Left cardiac atrium (tissue), 4 donors: ENCODE measurements at places on chromosomes 16 and 17. TPM values are rescaled to one million over a fixed set of nuclear protein-coding genes. Genes with fewer than 3 reads are reported as not detected.
A peak's percentile ranks its signal among the peaks of the same experiment; 100 is the strongest.

MRPL58 gene
- total RNA-seq, result 46.7 TPM

PRSS27 gene
- total RNA-seq, result 0.65 TPM

GRCh38 chr16:71296584-71297340 lies 7.6 kb upstream of the CMTR2 start:
- DNase-seq, result no peak

ABCC12 gene
- total RNA-seq, result not detected

ZDHHC7 gene
- total RNA-seq, result 33.2 TPM

- DNase-seq, result no peak
Observed at GRCh38 chr16:85127379-85127723, 15.1 kb upstream of the CIBAR2 start.

GRCh38 chr17:32596628-32597027 lies 109.8 kb downstream of the CDK5R1 start:
- no peak for DNase-seq

- DNase-seq, result peak; percentile 73
Observed at GRCh38 chr17:75908201-75908600, 3.5 kb upstream of the MRPL38 start.

GRCh38 chr17:82031885-82032627 lies 578 bp downstream of the RAC3 start:
- DNase-seq, result no peak

GRCh38 chr17:57187391-57187790 lies 68.9 kb upstream of the MSI2 start:
- no peak for DNase-seq

DNA sequence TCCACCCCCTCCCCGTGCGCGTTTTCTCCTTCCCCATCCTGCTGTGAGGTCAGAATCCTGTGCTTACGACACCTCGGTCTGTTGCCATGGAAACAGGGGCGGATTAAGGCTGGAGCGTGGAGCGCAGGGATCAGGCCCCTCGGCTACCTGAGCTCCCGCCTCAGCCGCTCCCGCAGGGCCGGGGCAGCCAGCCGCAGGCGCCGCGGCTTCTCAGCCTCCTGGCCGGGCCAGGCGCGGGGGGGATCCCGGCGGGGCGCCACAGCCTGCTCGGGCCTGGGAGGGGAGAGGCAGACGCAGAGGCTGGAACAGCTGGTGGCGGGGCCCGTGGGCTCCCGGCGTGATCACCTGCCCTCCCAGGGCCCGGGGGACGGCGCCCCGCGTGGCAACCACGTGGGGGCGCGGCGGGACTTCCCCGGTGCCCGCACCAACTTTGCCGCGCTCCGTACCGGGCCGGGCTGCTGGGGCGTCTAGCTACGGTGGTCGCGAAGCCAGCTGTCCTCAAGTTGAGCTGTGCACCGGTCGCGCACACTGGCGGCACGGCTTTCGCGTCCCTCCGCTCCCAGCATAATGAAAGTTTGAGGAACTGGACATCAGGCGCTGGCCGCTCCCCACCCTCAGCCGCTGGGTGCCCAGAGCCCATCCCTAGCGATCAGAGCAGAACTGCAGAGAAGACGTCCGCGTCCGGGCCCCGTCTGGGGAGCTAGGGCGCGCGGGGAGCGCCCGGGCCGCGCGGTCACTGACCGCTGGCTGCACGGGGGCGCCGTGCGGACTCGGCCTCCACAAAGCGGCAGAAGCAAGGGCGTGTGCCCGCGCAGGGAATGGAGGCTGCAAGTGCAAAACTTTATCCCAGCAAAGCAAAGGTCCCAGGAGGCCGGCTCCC lies 1.2 kb downstream of the RTN4RL1 start:
- peak; percentile 75 for DNase-seq

DNA sequence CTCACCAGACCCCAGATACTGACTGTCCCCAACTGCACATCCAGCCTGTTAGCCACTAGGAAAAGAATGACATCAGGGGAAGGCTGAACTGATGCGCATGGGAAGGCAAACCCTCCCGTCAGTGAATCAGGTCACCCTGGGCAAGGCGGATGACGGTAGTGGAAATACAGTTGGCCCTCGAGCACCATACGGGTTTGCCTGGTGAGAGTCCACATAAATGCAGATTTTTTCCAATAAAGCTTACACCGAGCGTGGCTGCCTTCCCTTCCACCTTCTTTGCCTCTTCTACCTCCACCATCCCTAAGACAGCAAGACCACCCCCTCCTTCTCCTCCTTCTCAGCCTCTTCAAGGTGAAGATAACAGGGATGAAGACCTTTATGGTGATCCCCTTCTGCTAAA lies 236.1 kb upstream of the TNRC6C start:
- DNase-seq, result no peak

- DNase-seq, result no peak
Observed at GRCh38 chr17:1621273-1621954, 7.2 kb downstream of the SLC43A2 start.

GRCh38 chr16:68834550-68834949 lies 8.8 kb upstream of the TANGO6 start:
- no peak for DNase-seq

DNA sequence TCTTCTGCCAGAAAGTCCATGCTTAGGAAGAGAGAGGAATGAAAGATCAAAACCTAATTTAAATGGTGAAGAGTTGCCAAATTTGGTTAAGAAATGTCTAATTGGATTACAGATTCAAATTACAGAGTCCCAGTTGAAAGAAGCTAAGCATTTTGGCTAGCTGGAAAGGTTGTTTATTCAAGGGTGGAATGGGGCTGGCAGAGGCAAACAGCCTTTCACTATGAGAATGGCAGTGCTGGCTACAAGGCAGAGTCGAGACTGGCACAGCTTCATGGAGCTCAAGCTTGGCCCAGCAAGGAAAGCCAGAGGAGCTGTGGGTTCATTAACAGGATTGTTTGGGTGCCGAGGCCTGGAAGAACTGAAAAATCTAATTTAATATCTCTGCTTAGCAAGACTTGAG lies 13.6 kb downstream of the MAP3K3 start:
- DNase-seq, result no peak

UMOD gene
- not detected for total RNA-seq

GRCh38 chr17:5933430-5933829 lies 136.7 kb upstream of the WSCD1 start:
- DNase-seq, result no peak

GRIN2A gene
- total RNA-seq, result 6.5 TPM

BCAR1 gene
- total RNA-seq, result 46.5 TPM

- no peak for DNase-seq
Observed at GRCh38 chr17:78828470-78829185, 12.0 kb downstream of the USP36 start.

DNA sequence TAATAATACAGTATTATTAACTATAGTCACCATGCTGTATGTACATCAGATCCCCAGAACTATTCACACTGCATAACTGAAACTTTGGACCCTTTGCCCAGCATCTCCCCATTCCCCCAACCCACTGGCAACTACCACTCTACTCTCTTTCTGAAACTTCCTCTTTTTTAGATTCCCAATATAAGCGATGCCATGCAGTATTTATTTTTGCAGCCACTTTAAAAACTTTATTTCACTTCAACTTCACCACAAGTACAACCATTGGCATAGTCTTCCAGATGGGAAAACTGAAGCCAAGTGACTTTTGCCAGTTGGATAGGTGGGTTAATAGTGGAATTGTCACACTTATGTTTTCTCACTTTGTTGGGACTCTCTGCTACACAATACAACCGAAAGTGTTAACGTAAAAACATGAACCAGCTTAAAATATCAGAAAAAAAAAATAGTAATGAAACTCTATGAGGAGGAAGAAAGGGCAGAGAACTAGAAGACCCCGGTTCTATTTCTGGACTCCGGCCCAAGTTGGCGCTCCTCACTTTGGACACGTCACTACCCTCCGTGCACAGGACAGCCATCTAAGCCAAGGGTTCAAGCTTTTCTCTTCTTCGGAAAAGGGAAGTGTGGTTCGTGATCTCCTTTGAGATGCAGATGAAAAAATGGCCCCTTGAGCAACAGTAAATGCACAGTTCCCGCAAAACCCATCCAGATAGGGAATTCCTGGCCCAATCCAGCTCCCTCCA lies 743 bp downstream of the SHCBP1 start:
- no peak for DNase-seq

DNA sequence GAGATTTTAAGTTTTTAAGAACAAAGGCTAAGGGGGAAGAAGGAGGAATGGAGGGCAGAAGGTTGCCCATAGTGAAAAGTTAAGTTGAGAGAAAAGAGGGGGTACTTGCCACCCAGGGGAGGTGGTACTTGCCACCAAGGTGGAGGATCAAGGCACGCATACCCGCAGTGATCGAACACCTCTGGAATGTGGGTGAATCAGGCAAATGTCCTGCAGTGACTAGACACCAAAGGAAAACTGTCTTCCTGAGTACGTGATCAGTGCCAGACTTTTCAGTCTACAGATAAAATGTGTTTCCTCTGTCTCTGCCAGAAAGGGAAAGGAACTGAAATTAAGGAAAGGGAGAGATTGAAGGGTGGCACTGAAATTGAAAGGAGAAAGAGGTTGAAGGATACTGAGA lies 2285.3 kb downstream of the TP53TG3F start:
- DNase-seq, result no peak

OGFOD1 gene
- 22.6 TPM for total RNA-seq

- DNase-seq, result no peak
Observed at GRCh38 chr17:27975146-27976011, 67.1 kb upstream of the NLK start.

MPV17L gene
- total RNA-seq, result 5.5 TPM

SRL gene
- total RNA-seq, result 359 TPM

KRT12 gene
- total RNA-seq, result not detected

DNA sequence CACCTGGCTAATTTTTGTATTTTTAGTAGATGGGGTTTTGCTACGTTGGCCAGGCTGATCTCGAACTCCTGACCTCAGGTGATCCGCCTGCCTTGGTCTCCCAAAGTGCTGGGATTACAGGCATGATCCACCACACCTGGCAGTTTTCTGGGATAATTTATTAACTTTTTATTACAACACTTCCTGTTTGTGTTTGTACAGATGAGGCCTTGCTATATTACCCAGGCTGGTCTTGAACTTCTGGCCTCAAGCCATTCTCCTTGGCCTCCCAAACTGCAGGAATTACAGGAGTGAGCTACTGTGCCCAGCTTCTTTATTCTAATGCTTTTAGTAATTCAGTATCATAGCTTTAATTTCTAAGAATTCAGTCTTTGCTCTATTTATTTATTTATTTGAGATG lies 16.1 kb upstream of the SPN start:
- no peak for DNase-seq

CDH3 gene
- 0.68 TPM for total RNA-seq

- DNase-seq, result no peak
Observed at GRCh38 chr17:61160204-61160603, 239.4 kb upstream of the TBX2 start.

GRCh38 chr16:31080756-31081419 lies 6.7 kb downstream of the ZNF646 start:
- DNase-seq, result no peak

GRCh38 chr17:38702166-38702915 lies 2.7 kb upstream of the MLLT6 start:
- DNase-seq, result peak; percentile 91

DNA sequence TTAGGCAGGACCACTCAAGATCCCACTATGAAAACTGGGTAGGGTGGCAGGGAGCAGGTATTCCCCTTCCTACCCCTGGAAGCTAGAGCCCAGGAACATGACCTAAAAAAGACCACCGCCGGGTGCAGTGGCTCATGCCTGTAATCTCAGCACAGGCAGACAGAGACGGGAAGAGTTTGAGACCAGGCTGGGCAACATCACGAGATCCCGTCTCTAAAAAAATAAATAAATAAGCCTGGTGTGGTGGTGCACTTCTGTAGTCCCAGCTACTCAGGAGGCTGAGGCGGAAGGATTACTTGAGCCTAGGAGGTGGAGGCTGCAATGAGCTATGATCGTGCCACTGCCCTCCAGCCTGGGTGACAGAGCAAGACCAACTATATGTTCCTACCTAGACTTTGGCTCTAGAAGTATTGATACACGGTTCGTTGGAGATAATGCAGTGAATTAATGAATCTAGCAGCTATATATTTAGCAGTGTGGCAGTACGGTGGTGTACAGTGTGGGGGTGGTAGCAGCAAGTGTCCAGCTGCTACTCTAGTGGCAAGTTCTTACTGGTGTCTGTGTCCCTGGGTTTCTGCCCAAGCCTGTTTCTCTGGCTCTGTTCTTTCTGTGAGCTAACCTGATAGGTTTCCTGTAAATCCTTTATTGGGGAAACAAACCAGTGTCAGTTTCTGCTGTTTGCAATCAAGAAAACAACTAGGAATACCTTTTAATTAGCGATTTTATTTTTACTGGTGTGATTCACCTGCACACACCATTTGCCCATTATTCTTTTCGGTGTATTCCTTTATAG lies 3.3 kb upstream of the USP31 start:
- no peak for DNase-seq

B9D1 gene
- total RNA-seq, result 7.3 TPM

GRCh38 chr17:75981019-75981615 lies 2.1 kb downstream of the TEN1 start:
- DNase-seq, result no peak

- no peak for DNase-seq
Observed at GRCh38 chr17:74737299-74738050, 419 bp downstream of the RAB37 start.

GRCh38 chr17:44772308-44773045 lies 13.7 kb downstream of the ADAM11 start:
- DNase-seq, result no peak

DNA sequence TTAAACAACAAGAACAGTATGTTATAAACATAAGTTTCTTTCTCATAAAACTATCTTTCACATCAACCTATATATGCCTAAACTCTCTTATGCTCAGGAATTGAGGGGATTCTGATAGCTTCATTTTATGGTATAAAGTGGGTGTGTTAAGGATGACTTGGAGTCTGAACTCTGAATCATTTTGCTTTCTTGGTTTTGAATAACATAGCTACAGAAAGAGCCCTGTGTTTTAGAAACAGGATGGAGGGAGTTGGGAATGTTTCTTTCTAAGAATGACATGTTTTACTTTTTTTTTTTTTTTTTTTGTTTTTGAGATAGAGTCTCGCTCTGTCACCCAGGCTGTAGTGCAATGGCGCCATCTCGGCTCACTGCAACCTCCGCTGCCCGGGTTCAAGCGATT lies 50.1 kb downstream of the RHOT1 start:
- DNase-seq, result no peak

DNA sequence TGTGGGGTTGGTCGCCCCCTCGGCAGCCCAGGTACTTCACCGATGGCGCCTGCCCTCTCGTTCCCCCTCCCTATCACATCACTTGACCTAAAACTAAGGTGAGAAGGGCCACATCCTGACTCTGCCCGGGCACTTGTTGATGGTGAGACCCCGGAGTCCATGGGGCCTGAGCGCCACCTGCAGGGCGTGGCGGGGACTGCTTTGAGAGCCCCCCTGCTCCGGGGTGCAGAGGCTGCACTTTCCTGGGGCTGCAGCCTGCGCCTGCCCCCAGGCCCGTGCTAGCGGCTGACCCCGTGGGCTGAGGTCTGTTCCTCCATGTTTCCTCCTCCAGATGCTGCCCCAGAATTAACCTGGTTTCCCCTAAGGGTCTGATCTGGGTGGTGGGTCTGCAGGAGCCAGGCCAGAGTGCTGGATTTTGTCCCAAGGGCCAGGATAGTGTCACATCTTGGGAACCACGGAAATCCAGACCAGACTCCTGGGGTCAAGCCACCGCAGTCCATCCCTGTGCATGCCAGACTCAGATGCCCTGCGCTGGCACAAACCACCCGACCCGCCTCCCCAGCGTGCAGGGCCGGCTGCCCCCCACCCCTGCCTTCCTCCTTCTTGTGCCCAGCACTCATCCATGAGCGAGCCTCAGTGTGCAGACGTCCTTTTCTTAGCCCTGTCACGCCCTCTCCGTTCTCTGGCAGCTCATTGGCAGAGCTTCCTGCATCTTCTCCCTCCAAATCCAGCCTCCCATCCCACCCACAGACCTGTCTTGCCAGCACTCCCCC lies 2.7 kb downstream of the NDUFAF8 start:
- DNase-seq, result no peak

GRCh38 chr17:29619251-29619650 lies 3.5 kb downstream of the CORO6 start:
- peak; percentile 46 for DNase-seq
